Ovary (tissue), 10 donors: ENCODE measurements at places on chromosomes 16 and 17. TPM values are rescaled to one million over a fixed set of nuclear protein-coding genes. Genes with fewer than 3 reads are reported as not detected.
A peak's percentile ranks its signal among the peaks of the same experiment; 100 is the strongest.

DNA sequence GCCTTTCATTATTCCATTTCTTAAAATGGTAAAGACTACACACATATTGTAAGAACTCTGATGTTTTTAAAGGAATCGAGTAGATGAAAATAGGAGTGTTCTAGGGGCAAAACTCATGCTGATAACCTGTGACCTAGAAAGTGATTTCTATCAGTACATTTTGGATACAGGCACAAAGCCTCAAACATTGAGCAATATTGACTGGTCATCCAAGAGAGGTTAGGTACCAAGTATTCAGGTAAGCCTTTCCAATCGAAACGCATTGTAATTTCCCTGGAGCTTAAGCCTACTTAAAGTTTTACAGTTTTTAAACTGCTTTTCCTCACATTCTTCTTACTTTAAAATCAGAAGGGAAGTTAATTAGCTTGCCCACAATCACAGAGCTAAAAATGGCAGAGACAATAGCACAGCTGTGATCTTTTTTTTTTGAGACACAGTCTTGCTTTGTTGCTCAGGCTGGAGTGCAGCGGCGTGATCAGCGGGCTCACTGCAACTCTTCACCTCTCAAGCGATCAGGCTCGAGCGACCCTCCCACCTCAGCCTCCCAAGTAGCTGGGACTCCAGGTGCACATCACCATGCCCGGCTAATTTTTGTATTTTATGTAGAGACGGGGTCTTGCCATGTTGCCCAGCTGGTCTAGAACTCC lies 3.3 kb downstream of the GOT2 start:
- no peak for DNase-seq
- no peak overlapping the region for H3K4me3 ChIP-seq
- no peak overlapping the region for H3K27ac ChIP-seq
- peaks cover 1% of the 10 kb centered on the region for H3K4me1 ChIP-seq
- H3K27me3 ChIP-seq = no peaks in the 10 kb centered on the region

DNA sequence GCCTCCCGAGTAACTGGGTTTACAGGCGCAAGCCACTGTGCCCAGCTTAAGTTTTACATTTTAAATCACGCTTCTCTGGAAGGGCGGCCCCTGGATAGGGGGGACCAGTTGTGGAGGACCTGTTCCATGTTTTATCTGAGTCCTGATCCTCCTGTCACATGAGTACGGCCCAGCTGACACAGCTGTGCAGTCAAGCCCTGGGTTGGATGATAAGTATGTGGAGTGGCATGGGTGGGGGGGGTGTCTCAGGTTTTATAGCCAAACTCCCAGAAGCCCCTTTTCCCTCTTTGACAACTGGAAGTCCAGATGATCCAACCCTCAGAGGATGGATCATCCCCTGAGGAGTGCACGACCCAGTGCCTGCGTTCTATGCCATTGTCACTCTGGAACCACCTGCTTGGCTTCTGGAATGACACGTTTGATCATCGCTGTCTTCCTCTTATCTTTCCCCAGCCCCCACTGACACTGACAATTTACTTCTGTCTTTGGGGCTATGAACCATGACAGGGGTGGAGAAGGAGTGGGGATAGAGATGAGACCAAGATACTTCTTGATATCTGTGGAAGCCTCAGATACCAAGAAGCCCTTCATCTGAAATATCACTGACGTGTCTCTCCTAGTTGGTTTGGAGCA lies 191.2 kb downstream of the MSI2 start:
- DNase-seq = no peak
- no peaks in the 10 kb centered on the region for H3K27me3 ChIP-seq
- H3K27ac ChIP-seq = no peak overlapping the region
- no peak overlapping the region for H3K4me3 ChIP-seq
- H3K36me3 ChIP-seq = no peaks in the 10 kb centered on the region
- peaks cover 19% of the 10 kb centered on the region for H3K4me1 ChIP-seq

- no peaks in the 10 kb centered on the region for H3K4me1 ChIP-seq
- no peaks in the 10 kb centered on the region for H3K27me3 ChIP-seq
- no peaks in the 10 kb centered on the region for H3K36me3 ChIP-seq
Measured at GRCh38 chr16:77866752-77867151, 78.4 kb downstream of the VAT1L start.

- no peaks in the 10 kb centered on the region for H3K27me3 ChIP-seq
- H3K36me3 ChIP-seq = no peaks in the 10 kb centered on the region
- no peak overlapping the region for H3K27ac ChIP-seq
- H3K4me3 ChIP-seq = no peak overlapping the region
- peaks cover 1% of the 10 kb centered on the region for H3K4me1 ChIP-seq
Measured at GRCh38 chr17:74744349-74744713, 4.1 kb upstream of the NHERF1 start.

DNA sequence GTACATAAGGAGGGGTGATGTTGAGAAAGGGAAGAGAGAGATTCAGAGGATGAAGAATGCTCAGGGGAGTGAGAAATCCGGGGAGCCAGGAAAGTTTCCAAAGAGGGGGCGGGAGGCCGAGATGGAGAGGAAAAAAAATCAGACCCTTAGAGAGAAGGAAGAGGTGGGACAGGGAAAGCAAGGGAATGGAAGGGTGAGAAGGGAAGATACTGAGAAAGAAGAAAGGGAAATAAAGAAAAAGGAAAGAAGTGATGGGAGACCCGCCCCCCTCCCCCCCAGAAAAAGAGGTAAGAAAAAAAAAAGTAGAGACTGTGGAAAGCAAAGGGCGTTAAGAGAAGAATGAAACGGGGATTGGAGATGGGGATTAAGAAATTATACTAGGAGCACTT lies 507 bp downstream of the DYNLRB2 start:
- H3K4me1 ChIP-seq = no peaks in the 10 kb centered on the region
- H3K27ac ChIP-seq = no peak overlapping the region
- peaks cover 3% of the 10 kb centered on the region for H3K27me3 ChIP-seq
- peak overlapping the region; percentile 48 for H3K4me3 ChIP-seq
- H3K36me3 ChIP-seq = no peaks in the 10 kb centered on the region
- DNase-seq = no peak

DNA sequence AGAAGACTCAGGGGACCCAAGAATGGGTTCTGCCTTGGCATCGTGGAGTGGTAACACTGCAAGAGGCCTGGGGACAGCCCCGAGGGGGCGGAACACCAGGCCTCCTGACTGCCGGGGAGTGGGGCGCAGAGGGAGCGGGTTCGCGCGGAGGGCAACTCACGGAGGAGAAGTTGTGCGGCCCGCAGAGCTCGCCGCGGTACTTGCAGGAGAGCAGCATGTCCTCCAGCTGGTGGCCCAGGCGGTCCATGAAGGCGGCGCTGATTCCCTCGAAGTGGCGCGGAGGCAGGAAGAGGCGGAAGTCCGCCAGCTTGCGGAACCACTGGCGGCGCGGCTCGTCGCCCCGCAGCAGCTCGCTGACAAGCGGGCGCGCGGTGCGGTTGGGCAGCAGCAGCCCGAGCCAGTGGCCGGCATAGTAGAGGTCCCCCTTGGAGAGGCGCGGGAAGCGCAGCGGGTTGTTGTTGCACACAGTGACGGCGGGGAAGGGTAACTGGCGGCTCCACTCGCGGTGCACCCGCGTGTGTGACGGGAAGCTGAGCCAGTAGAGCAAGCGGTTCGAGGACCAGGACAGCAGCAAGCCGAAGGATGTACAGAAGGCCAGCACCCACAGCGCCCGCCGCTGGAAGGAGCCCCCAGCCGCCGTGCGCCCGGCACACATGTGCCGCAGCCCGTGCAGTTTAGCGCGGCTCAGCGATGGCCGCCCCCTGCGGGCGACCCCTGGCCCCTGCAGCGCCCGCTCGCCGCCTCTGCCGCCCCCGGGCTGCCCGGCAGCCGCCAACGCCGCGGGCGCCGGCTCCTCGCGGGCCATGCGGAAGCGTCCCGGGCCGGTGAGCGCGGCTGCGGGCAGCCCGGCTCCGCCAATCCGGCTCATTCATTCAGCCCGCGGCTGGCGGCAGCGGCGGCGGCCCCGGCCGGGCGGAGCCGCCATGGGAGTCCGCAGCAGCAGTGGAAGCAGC lies 1.6 kb downstream of the ASIC2 start:
- peaks cover 6% of the 10 kb centered on the region for H3K4me1 ChIP-seq
- no peak for DNase-seq
- no peak overlapping the region for H3K27ac ChIP-seq
- H3K27me3 ChIP-seq = no peaks in the 10 kb centered on the region
- H3K4me3 ChIP-seq = peak overlapping the region; percentile 12

DNA sequence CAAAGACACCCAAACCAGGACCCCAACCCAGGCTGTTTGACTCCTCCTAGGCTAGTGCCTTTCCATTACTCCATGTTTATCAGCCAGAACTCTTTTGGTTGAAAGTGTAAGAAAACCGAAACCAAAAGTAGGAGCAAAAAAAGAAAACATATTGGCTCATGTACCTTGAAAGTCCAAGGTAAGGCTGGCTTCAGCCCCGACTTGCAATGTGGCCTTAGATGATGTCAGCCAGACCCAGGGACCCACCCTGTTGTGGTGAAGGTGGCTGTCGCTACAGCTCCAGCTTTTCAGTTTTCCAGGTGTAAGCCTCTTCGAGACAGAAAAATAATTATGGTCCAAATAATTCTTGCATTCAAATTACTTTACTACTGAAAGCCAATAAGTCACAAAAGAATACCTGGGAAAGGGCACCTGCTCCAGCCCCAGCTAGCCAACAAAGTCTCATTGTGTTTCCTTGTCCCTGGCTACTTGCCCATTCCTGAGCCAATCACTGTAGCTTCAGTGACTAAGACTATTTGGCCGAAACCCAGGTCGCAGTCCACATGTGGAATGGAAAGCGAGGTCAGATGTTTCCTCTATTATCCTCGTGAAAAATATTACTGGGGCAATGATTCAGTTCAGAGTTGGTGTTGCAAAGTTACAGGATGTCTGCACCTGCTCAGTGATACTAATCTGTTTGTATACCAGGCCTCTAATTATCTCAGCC lies 20.7 kb downstream of the DNAH9 start:
- H3K4me3 ChIP-seq = no peak overlapping the region
- no peak for DNase-seq
- H3K4me1 ChIP-seq = no peaks in the 10 kb centered on the region
- H3K36me3 ChIP-seq = no peaks in the 10 kb centered on the region
- H3K27ac ChIP-seq = no peak overlapping the region

- H3K4me1 ChIP-seq = no peaks in the 10 kb centered on the region
- H3K4me3 ChIP-seq = no peak overlapping the region
- no peaks in the 10 kb centered on the region for H3K27me3 ChIP-seq
- no peaks in the 10 kb centered on the region for H3K36me3 ChIP-seq
- no peak for DNase-seq
Measured at GRCh38 chr17:7114875-7115614, 423 bp upstream of the ASGR2 start.

- H3K4me1 ChIP-seq = no peaks in the 10 kb centered on the region
- H3K4me3 ChIP-seq = no peak overlapping the region
- H3K27ac ChIP-seq = no peak overlapping the region
- no peaks in the 10 kb centered on the region for H3K27me3 ChIP-seq
- no peak for DNase-seq
Measured at GRCh38 chr17:82400830-82401229, 17.3 kb upstream of the HEXD start.

- no peak overlapping the region for H3K4me3 ChIP-seq
- H3K4me1 ChIP-seq = no peaks in the 10 kb centered on the region
- H3K27ac ChIP-seq = no peak overlapping the region
- no peak for DNase-seq
- no peaks in the 10 kb centered on the region for H3K27me3 ChIP-seq
Measured at GRCh38 chr16:77414752-77415231, 20.0 kb downstream of the ADAMTS18 start.

DNA sequence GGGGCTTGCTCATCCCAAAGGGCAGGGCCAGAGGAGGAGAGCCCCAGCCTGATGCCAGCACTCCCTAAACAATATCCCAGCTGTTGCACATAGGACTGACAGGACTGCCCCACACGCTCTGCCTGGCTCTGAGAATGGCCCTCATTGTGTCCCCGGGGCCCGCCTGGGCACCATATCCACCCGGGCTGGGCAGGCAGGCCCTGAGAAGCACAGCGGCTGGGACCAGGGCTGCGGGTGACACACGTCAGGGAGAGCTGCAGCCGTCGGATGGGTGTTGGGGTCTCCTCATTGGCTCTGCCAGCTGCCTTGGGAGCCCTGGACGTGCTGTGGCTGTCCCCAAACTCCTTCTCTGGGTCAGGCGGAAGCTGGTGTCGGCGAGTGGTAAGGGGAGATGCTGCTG lies 4.2 kb downstream of the BCAR1 start:
- H3K27me3 ChIP-seq = no peaks in the 10 kb centered on the region
- no peak overlapping the region for H3K4me3 ChIP-seq
- H3K36me3 ChIP-seq = no peaks in the 10 kb centered on the region
- H3K27ac ChIP-seq = peak overlapping the region; percentile 35
- peaks cover 38% of the 10 kb centered on the region for H3K4me1 ChIP-seq

- no peaks in the 10 kb centered on the region for H3K27me3 ChIP-seq
- no peak overlapping the region for H3K4me3 ChIP-seq
- no peaks in the 10 kb centered on the region for H3K36me3 ChIP-seq
- no peak overlapping the region for H3K27ac ChIP-seq
Measured at GRCh38 chr16:18936727-18937340, 10.6 kb upstream of the SMG1 start.

- DNase-seq = no peak
- no peak overlapping the region for H3K27ac ChIP-seq
- H3K4me1 ChIP-seq = peaks cover 15% of the 10 kb centered on the region
- H3K36me3 ChIP-seq = no peaks in the 10 kb centered on the region
- no peaks in the 10 kb centered on the region for H3K27me3 ChIP-seq
Measured at GRCh38 chr16:70753694-70754325, 47.1 kb downstream of the VAC14 start.

DNA sequence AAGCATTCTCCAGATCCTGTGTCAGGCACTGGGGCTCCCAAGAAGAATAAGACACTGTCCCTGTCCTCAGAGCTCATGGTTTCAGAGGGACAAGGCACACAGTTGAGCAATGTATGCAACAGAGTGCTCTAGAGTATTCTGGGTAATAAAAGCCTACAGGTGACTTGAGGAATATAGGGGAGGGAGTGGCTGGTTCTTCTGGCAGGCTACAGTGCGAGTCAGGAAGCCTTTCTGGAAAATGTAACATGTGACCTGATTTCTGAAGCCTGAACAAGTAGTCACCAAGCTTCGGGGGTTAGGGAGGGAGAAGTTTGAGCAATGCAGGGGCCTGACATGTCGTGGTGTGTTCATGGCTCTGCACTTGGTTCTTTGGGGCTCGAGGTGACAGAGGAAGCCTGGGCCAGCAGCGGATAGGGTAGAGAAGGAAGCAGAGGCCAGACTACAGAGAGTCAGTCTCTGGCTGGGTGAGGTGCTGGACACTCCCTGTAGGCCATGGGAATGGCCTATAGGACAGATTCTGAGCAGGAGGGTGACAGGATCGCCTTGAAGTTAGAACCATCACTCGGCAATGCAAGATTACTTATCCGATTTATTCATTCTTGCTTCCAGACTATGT lies 16.0 kb upstream of the LRRC75A start:
- no peaks in the 10 kb centered on the region for H3K36me3 ChIP-seq
- no peak overlapping the region for H3K4me3 ChIP-seq
- no peak overlapping the region for H3K27ac ChIP-seq
- no peaks in the 10 kb centered on the region for H3K27me3 ChIP-seq
- no peak for DNase-seq

GRCh38 chr16:4790871-4791270 lies 2.7 kb upstream of the SEPTIN12 start:
- H3K4me1 ChIP-seq = no peaks in the 10 kb centered on the region
- DNase-seq = no peak
- H3K36me3 ChIP-seq = no peaks in the 10 kb centered on the region

- H3K4me3 ChIP-seq = no peak overlapping the region
- H3K27ac ChIP-seq = no peak overlapping the region
- no peaks in the 10 kb centered on the region for H3K36me3 ChIP-seq
- no peaks in the 10 kb centered on the region for H3K27me3 ChIP-seq
Measured at GRCh38 chr16:65002265-65002664, 119.6 kb downstream of the CDH11 start.

Gene ADAM11
- 1.5 TPM for total RNA-seq

Gene BEAN1
- total RNA-seq = 0.48 TPM

Gene CNTNAP4
- total RNA-seq = 0.26 TPM

Gene CSH2
- not detected for total RNA-seq

Gene FN3K
- 93.2 TPM for total RNA-seq

Gene ZSCAN32
- 8.0 TPM for total RNA-seq
